ENCODE measurements at places on chromosomes 3 and 15.

GRCh38 chr15:89899295-89899945, 5.6 kb upstream of the AP3S2 start:
- DNase-seq: no peak

GRCh38 chr3:187572441-187572840, 97.8 kb downstream of the SST start:
- no peak for DNase-seq

DNA sequence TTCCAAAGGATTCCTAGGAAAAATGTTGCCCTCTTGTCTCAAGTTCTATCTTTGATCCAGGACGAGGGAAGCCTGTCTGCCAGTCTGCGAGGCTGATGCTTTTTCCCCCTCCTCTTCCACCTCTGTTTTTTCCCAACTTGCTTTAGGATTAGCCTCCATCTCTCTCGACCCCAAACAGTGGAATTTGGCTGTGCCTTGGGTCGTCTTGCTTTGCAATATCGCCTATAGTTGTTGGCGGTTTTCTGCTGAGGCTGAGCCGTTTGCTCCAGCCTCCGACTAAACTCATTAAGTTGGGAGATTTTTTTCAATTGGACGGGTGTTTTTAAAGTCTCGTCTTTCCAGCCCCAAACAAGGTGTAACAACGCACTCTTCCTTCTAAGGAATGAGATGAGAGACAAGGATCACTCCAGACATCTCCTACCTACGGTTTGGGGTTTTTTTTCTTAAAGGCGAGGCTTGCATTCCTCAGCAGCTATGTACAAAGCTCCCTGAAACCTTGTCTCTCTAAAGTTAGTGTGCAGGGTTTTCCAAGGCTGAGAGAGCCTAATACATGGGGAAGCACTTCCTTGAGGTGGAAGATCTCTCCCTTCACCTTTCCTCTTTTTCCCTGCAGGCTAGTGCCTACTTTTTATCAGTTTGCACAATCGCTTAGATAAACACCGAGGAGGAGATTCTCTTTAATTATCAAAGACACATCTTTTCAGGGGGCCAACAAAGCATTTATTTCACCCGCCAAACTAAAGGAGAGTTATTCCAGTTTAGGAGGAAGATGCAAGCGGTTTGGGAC, 4.8 kb upstream of the NR2F2 start:
- no peak for DNase-seq

- DNase-seq: no peak
Measured at GRCh38 chr3:190346541-190346940, 24.3 kb upstream of the CLDN1 start.

GRCh38 chr3:9111866-9112265, 137.6 kb downstream of the SRGAP3 start:
- DNase-seq: no peak

DNA sequence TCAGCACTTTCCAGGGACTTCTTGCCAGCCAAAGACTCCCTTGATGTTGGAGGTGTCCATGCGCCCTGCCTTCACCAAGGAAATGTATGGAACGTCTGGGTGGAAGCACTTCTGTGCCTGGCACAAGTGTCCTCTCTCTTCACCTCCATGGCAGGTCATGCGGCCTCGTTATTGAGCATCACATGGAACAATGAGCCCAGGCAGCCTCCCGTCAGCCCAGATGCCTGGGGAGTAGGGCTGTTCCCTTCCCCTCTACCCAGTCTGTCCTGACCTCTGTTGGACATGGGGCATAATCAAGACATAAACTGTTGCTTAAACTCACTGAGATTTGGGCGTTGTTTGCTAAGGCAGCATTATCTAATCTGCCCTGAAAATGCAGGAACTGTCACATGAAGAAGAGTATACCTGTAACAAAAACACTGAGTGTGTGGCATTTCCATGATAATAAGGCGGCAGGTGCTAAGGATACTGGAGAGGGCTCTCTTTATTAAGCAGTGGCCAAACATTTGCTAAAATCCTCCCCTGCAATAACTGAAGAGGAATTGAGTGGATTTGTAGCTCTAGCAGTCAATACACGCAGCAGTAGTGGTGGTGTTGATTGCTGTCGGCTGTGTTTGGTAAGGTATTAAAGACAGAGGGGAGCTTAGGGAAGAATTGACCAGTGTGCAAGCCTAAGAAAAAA, 338.2 kb upstream of the ATP10A start:
- no peak for DNase-seq

DNA sequence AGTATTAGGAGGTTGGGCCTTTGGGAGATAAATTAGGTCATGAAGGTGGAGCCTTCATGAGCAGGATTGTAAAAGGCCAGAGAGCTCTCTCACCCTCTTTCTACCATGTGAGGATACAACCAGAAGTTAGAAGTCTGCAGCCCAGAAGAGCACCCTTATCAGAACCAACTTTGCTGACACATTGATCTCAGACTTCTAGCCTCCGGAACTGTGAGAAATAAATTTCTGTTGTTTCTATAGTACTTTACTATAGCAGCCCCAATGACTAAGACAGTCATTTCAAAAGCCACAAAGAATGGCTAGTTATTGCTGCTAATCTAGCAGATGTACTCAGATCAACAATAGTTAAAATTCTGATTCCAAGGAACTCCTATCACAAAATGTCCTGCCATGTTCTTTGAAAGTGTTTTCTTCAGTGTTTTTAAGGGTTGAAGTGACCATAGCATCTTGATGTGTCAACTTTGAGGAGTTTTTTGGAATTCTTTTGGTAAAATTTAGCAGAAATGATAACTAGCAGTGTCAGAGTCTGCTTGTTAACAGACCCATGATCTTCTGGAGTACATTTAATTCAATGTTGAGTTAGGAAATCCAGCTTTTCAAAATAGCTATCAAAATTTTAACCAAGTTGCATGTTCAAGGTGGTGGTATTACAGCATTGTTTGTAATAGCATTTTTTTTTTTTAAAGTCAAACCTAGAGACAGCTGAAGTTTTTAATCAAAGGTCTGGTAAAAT, 10.3 kb downstream of the DZIP3 start:
- no peak for DNase-seq

- no peak for DNase-seq
Measured at GRCh38 chr15:43121863-43122262, 11.5 kb upstream of the TMEM62 start.

DNA sequence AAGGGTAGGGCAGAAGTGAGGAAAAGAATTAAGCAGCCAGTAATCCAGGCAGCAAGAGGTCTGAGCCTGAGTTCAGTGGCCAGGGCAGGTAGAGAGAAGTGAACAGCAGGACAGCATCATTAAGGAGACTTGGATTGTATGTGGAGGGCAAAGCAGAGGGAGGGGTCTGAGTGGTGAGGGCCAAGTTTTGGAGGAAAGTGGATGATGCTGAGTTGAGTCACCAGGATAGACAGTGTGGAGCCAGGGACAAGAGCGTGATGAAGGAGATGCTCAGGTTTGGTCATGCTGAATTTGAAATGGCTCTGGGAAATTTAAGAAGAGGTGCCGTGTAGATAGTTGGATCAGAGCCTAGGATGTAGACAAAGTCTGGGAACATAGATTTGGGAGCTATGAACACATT, 93.1 kb downstream of the ARHGEF26 start:
- no peak for DNase-seq

- no peak for DNase-seq
Measured at GRCh38 chr3:89713196-89713595, 605.8 kb downstream of the EPHA3 start.

- no peak for DNase-seq
Measured at GRCh38 chr3:182787302-182788036, 5.8 kb upstream of the ATP11B start.

DNA sequence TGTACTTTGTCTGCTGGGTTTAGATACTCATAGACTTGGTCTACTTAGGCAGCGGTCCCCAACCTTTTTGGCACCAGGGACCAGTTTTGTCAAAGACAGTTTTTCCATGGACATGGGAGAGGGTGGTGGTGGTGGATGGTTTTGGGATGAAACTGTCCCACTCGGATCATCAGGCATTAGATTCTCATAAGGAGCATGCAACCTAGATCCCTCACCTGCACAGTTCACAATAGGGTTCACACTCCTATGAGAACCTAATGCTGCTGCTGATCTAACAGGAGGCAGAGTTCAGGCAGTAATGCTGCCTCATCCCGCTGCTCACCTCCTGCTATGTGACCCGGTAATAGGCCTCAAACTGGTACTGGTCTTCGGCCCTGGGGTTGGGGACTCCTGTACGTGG, 45.3 kb downstream of the CMSS1 start:
- DNase-seq: no peak

DNA sequence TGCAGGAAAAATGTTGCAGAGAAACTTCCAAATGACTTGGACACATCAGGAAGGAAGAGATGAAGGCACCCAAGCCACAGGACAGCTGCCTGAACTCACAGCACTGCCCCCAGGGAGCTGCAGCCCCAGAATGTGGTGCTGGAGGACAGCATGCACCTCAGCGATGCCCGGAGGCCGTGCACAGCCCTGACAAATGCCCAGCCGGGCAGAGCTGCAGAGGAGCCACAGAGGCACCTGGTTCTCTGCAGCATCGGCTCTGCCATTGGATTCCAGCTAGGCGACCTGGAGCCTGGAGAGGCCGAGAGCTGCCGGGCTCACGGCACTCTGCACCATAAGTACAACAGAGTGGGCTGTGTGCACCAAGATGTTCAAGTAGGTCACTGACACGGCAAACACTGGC, 97.5 kb downstream of the OCA2 start:
- no peak for DNase-seq

- no peak for DNase-seq
Measured at GRCh38 chr3:127458696-127459604, 131.6 kb downstream of the TPRA1 start.

GRCh38 chr15:50911001-50911400, 2.5 kb downstream of the AP4E1 start:
- DNase-seq: no peak

DNA sequence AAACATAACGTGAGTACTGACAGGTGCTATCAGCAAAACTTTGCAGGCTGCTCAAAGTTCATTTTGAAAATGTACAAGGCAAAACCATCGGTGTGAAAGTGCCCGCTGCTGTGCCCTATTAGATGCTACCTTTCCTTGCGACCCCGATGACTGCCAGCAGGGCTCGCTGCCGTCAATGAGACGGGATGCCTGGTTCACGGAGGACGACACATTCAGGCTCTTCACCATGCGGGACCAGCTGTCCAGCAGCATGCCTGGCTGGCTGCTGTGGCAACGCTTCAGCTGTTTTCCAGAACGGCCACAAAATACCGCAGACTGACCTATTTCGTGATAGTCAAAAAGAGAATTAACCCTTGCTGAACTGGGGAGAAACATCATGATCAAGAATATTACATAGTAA, 92.7 kb upstream of the OCA2 start:
- no peak for DNase-seq

GRCh38 chr3:33174711-33175414, 43.7 kb downstream of the SUSD5 start:
- no peak for DNase-seq

DNA sequence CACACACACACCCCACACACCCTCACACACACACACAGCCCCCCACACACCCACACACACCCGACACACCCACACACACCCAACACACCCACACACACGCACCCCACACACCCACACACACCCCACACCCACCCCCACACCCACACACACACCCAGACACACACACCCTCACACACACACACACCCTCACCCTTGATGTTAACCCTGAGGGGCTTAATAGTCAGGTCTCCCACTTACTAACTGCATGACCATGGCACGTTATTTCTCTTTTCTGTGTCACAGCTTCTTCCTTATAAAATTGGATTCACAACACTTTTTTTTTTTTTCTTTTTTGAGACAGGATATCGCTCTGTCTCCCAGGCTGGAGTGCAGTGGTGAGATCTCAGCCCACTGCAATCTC, 2.8 kb downstream of the GRM2 start:
- no peak for DNase-seq

- DNase-seq: no peak
Measured at GRCh38 chr3:60434950-60435349, 816.3 kb downstream of the FHIT start.

DNA sequence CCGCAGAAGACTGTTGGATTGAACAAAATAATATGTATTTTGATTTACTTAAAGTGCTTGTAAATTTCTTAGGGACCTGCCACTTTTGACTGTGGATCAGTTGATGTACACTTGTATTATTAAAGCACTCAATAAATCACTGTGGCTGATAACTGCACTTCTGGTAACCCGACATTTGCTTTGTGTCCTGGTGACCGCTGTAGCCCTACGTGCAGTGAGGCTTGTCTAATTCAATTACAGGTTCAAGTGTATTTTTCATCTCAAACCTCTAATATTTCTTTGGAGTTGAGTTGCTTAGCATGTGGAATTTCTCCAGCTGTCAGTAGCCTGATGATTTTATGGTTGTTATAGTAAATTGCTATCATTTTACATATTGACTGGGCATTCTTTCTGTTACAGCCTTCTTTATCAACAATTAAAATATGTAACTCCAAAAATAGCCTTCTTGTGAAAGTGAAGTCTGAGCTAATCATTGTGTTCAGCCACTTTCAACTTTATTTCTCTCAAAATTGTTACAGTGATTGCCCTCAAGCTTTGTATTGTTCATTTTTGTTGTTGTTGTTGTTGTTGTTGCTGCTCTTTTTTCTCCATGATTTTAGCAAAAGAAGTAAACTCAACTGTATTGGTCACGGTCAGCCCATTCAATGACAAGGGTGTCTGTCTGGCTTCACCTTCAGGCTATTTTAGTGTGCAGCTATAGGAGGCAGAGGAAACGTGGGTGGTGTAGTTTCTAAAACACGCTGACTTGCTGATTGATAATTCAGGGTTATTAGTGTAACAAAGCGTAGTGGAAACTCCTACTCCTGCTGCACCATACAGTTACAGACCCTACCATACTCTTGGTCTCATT, 215.1 kb upstream of the UBE2E1 start:
- no peak for DNase-seq

GRCh38 chr3:105526360-105527111, 159.8 kb downstream of the ALCAM start:
- DNase-seq: no peak

GRCh38 chr3:54056521-54056920, 65.8 kb upstream of the CACNA2D3 start:
- no peak for DNase-seq

- no peak for DNase-seq
Measured at GRCh38 chr3:184155644-184156521, 706 bp downstream of the DVL3 start.

DNA sequence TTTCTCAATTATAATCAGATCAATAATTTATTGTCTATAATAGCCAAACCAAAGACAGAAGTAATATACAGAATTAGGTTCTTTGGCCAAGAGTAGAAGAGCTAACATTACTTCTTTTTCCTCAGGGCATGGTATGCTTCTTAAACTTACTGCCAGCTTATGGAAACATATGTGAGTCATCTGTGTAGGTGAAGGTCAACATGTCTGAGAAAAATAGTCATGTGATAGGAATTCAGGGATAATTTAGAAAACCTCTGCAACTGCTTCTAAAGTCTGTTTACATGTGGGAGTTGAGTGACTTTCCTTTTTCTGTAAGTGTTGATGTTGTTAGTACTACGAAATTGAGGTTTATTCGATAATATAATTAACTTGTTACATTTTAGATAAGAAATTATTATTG, 19.2 kb upstream of the MAP6D1 start:
- no peak for DNase-seq

Data from HCT116 (cell line).